Spleen (tissue), 13 donors: ENCODE measurements at places on chromosomes 7 and 10.

DNA sequence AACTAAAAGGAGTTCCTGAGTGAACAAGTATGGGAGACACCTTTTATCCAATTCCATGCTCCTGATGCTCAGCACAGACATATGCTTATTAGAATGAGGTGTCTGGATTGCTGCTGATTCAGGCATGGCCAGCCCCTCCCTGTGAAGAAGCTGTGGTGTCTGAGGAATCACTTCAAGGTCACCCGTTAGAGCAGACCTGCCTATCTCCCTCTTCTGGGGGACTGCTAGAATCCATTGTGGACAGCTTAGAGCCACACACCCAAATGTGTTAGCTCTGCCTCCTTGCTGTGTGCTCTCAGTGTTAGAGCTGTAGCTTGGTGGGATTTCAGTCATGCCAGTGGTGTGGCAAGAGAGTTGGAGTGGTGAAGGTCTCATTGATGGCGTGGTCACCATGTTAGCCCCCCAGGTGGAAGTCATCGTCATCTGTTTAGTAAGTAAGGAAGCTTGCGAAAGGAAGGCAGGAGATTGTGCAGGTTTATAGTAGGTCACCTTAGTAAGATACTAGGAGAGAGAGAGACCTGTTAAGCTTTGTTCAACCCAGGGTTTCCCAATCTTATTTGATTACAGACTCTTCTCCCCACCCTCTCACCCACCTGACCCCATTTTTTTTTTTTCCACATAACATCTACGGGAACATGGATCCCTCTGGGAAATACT lies 12.8 kb downstream of the PRXL2A start:
- DNase-seq: no peak
- H3K27ac ChIP-seq: no peak overlapping the region
- peaks cover 18% of the 10 kb centered on the region for H3K4me1 ChIP-seq
- H3K27me3 ChIP-seq: no peaks in the 10 kb centered on the region

DNA sequence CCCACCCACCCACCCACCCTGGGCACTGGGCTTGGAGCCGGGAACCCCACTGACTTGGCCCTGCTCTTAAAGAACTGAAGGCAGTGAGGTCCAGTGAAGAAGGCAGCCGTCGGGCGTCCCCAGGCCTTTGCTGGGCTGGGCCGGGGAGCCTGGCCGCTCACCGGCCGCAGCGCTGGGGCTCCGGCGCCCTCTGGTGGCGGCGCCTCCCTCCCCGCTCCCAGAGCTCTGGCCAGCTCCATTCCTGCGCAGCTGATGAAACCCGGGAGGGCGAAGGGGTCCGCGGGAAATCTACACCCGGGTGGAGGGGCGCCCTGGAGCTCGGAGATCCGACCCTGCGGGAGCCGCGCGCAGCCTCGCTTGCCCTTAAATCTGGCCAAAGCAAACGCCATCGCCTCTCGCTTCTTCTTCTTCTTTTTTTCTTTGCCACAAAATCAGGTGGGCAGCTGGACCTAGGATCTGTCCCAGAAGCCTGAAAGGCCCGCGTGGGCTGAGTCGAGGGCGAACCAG lies 1.7 kb upstream of the CXCL12 start:
- H3K27me3 ChIP-seq: peaks cover 66% of the 10 kb centered on the region
- peak overlapping the region; percentile 79 for H3K27ac ChIP-seq
- DNase-seq: peak; percentile 84
- H3K4me3 ChIP-seq: no peak overlapping the region
- peaks cover 17% of the 10 kb centered on the region for H3K4me1 ChIP-seq

DNA sequence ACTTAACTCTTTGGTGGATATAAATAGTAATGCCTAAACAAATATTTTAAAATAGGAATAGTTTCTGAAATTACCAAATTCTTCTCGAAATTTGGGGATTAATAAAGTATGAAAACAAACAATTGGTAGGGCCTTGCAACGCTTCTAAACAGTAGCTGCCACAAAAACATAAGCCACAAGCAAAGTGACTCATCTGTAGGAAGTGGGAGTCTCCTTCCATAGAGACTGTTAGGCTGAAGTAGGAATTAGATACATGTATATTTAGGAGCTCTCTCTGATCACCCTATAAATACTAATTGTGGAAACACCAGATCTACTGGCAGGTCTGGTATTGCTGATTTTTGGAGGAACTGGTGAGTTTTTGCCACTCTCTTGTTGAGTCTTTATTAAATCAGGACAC lies 5.7 kb upstream of the LMOD2 start:
- no peaks in the 10 kb centered on the region for H3K27me3 ChIP-seq
- H3K4me1 ChIP-seq: no peaks in the 10 kb centered on the region
- H3K27ac ChIP-seq: no peak overlapping the region
- DNase-seq: no peak
- no peaks in the 10 kb centered on the region for H3K36me3 ChIP-seq

DNA sequence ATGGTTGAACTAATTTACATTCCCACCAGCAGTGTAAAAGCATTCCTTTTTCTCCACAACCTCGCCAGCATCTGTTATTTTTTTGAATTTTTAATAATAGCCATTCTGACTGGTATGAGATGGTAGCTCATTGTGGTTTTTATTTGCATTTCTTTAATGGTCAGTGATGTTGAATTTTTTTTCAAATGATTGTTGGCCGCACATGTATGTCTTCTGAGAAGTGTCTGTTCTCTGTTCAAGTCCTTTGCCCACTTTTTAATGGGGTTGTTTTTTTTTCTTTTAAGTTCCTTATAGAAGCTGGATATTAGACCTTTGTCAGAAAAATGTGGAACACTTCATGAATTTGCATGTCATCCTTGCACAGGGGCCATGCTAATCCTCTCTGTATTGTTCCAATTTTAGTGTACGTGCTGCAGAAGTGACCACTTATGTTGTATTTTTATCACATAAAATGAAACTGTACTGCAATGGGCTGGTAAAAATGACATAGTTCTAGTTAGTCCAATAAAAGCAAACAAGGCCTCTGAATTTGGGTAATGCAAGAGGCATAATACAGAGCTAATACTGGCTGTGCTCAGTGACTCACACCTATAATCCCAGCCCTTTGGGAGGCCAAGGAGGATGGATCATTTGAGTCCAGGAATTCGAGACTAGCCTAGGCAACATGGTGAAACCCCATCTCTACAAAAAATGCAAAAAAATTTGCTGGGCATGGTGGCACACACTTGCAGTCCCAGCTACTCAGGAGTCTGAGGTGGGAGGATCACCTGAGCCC lies 70.3 kb downstream of the ABI1 start:
- H3K36me3 ChIP-seq: peaks cover 3% of the 10 kb centered on the region
- H3K4me3 ChIP-seq: no peak overlapping the region
- H3K4me1 ChIP-seq: peaks cover 22% of the 10 kb centered on the region
- no peak overlapping the region for H3K27ac ChIP-seq
- DNase-seq: no peak
- H3K27me3 ChIP-seq: no peaks in the 10 kb centered on the region

GRCh38 chr10:115026056-115026745 lies 67.0 kb upstream of the ATRNL1 start:
- H3K4me1 ChIP-seq: no peaks in the 10 kb centered on the region
- no peak for DNase-seq
- no peak overlapping the region for H3K27ac ChIP-seq
- H3K36me3 ChIP-seq: no peaks in the 10 kb centered on the region
- H3K27me3 ChIP-seq: no peaks in the 10 kb centered on the region
